ENCODE measurements at places on chromosomes 2 and 18.
A peak's percentile ranks its signal among the peaks of the same experiment; 100 is the strongest.

GRCh38 chr2:208017721-208018120 is 7.6 kb downstream of the PLEKHM3 start:
- no peak for DNase-seq

- no peak for DNase-seq
Measured at GRCh38 chr2:28334527-28334894, 58.1 kb upstream of the FOSL2 start.

DNA sequence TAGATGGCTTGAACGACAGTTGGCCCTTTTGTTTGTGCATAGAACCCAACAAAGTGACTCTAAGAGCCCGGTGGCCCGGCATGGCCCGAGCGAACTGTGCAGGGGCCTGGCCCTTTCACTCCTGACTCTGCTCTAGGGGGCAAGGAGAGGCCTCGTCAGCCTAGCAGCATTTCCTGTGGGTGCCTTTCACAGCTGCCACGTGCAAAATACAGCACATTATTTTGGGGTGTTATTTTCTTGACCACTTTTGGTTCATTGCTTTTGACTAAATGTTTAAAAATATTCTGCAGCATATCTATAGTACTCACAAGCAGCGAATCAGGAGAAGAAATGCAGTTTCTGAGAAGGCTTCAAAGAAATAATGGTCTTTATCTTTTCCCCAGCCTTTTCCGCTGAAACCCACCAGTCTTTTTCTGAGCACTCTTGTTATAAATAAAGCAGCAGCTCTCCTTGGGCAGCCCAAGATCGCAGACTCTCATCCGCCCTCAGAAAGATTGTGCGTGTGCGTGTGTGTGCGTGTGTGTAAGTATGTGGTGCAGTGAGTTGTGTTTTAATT is 31.3 kb downstream of the DGKD start:
- no peak for DNase-seq

DNA sequence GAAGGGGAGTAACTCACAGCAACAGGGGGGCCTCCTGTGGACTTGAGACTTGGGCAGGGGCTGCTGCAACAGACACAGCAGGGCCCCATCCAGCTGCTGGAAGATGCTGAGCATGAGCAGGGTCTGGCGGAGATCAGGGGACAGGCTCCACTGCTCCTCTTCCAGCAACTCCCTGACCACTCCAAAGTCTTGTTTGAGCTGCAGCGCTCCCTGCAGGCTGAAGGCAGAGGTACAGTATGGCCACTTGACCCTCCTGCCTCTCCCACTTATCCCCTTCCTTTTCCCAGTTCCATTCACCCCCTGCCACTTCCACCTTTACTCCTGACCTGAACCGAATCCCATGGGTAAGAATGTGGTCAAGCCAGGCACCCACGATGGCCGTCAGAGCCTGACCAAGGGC is 2.4 kb upstream of the MRPL53 start:
- no peak for DNase-seq

GRCh38 chr18:36187826-36188721 is 777 bp downstream of the MOCOS start:
- peak; percentile 28 for DNase-seq

DNA sequence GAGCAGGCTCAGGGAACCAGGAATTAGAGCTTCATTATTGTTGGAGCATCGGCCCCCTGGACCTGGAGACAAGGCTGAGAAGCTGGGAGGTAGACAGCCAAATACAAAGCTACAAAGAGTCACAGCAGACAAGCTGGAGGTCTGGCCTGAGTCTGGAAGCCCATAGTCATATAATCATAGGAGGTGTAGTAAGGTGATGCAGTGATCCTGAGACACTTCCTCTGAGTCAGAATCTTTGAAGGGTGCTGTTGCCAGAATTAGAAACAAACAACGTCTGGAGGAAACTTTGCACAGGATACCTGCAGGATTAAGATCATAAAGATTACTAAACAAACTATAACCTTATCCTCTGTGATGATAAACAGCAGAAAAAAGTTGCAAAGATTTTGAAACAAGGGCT is 213.8 kb downstream of the DSC3 start:
- DNase-seq, result no peak

GRCh38 chr2:45869165-45869501 is 217.7 kb downstream of the PRKCE start:
- DNase-seq, result no peak

DNA sequence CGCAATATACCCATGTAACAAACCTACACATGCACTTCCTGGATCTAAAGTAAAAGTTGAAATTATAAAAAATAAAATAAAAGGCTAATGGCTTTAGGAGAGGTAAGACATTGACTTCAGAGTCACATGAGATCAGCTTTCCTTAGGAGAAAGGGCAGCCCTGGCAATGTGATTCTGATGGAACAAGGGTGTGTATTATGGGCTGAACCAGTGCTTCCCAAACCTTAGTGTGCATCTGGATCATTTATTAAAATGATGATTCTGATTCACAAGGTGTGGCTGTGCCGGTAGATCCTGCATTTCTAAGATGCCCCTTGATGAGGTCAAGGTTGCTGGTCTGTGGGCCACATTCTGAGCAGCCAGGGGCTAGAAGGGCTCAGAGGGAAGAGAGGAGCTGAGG is 42.6 kb downstream of the LAMA3 start:
- DNase-seq, result no peak

DNA sequence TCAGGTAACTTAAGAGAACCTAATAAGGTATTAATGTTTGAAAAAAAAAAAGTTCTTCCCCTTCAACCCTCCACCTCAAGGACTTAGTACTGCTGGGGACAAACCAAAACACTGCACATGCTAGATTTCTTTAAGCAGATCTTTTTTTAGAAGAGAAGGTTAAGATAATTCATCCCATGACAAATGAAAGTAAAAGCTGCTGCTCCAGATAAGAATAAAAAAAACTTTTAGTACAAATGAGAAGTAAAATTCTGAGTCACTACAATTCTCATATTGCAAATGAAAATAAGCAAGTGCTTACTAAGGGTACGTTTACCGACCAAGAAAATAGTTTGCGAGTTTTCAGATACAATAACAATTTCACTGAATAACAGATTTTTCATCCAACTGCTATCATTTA is 8.9 kb downstream of the STAM2 start:
- DNase-seq, result no peak

GRCh38 chr18:8381821-8382459 is 227.3 kb upstream of the RAB12 start:
- no peak for DNase-seq

DNA sequence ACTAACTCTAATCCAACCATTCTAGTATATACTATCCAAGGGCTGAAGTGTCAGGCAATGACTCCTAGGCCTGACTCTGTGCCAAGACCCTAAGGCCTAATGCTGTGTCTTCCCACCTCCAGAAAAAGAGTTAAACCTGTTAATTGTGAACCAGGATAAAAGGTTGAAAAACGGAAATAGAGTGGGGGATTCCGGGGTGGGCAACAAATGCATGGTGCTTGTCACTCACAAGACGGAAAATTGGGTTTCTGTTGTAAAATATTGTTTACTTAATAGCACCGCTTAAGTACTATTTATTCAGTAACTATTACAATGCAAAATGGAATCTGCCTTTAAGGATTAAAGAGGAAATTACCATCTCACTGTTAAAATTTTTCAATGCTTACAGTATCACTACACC is 3.2 kb downstream of the STK17B start:
- no peak for DNase-seq

DNA sequence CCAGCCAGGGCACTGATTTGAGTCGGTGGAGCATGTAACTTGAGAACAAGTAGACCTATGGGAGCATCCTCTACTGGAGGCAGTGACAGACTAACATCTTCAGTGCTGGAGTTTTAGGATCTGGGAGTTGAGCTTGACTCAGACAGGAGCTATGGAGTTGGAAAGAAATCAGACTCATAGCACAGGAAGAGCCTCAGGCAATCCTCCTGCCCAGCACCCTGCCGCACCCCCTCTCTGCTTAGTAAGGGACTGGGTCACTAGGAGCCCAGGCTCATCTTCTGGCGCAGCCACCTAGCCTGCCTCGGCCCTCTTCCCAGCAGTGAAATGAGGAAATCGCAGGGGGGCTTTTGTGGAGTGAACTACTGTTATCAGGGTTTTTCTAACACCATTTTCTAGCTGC is 3.6 kb downstream of the ARID5A start:
- no peak for DNase-seq

DNA sequence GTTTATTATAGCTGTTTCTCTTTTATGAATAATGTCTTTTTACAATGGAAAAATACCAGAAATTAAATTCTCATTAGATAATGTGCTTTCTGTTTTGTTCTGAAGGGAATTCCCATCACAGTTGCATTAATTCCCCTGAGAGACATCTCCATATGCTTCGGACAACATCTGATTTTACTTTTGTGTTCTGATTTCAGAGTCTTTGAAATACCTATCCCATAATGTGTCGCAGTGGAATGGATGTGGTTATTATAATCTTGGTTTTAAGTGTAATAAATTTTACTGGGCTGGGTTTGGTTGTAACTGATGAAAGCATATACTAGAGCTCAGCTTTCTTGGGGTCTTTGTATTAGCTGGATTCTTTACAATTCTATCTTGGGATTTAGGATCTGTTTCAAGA is 12.5 kb downstream of the SPTBN1 start:
- DNase-seq, result no peak

- DNase-seq, result no peak
Measured at GRCh38 chr2:149044500-149044899, 6.0 kb downstream of the LYPD6B start.

GRCh38 chr18:59570796-59571195 is 126.4 kb downstream of the CCBE1 start:
- DNase-seq, result no peak

GRCh38 chr18:76660571-76661192 is 161.7 kb upstream of the ZNF236 start:
- no peak for DNase-seq

DNA sequence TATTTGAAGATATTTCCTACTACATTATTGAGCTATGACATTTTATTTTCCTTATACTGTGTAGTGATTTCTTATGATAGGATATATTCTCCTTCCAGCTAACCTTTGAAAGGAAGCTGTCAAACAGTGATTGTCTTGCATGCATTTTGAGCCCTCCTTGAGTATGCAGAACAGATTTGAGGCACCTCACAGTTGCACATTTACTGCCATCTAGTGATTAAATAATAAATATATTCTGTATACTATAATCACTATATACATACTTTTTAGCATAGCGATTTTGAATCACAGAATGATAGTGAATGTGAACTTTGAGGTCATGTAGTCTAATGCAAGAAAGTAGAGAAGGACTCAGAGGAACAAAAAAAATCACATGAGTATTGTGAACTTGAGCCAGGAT is 268.4 kb upstream of the CDH19 start:
- no peak for DNase-seq

GRCh38 chr2:83071352-83071751 is 1387.7 kb downstream of the SUCLG1 start:
- no peak for DNase-seq

- DNase-seq, result no peak
Measured at GRCh38 chr2:598058-598802, 79.0 kb downstream of the TMEM18 start.

- no peak for DNase-seq
Measured at GRCh38 chr2:106176446-106177099, 17.5 kb downstream of the UXS1 start.

- no peak for DNase-seq
Measured at GRCh38 chr2:32742376-32742775, 114.5 kb downstream of the TTC27 start.

DNA sequence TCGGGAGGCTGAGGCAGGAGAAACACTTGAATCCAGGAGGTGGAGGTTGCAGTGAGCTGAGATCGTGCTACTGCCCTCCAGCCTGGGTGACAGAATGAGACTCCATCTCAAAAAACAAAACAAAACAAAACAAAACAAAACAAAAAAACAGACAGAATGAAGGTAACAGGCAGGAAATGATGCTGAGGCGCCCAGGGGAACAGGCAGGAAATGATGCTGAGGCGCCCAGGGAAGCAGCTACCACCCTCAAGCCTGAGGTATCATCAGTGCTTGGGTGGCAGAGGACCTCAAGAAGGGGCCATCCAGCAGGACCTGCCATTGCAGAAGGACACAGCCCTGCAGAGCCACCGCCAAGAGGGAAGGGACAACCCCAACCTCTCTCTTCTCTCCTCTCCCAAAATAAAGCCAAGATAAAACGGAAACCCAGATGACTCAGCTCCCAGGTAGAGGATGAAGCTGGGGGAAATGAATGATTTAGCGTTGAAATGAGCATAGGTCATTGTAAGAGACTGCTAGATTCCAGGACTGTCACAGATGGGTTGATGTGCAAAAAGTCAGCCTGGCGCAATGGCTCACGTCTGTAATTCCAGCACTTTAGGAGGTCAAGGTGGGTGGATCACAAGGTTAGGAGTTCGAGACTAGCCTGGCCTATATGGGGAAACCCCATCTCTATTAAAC is 19.3 kb downstream of the SOWAHC start:
- no peak for DNase-seq

DNA sequence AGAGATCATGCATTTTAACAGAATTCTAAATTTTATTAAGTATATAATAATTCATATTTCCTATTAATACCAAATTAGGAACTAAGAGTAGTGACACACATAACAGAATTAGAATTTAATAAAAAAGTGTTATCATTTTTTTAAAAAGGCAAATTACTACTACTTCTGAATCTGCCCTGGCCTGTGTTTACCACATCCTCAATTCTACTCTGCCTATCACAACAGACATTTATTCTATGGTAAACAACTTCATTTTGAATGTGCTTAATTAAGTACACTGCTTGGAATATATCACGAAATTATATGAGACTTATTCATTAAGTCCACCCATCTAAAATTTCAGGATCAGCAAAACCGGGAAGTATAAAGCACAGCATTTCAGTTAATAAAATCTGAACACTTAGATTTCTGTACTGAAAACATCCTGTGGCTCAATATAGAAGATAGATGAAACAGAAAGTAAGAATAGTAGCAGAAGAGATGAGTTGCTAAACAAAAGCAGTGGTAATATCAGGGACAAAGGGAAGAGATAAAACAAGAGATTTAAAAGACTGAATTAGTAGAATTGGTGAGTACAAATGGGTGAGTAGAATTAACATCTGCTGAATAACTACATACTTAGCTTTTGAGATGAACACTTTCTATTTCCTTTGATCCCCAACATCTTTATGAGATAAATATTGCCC is 3.7 kb downstream of the SMC6 start:
- no peak for DNase-seq

- DNase-seq, result no peak
Measured at GRCh38 chr2:145725876-145726275, 1206.0 kb upstream of the ZEB2 start.

- no peak for DNase-seq
Measured at GRCh38 chr2:64750001-64750816, 96.5 kb upstream of the SERTAD2 start.

- DNase-seq, result no peak
Measured at GRCh38 chr18:59484131-59484530, 125.1 kb upstream of the LMAN1 start.

All from HCT116 (cell line).